Heart left ventricle (tissue), 16 donors: ENCODE measurements at places on chromosomes 16 and 17. TPM values are rescaled to one million over a fixed set of nuclear protein-coding genes. Genes with fewer than 3 reads are reported as not detected.
A peak's percentile ranks its signal among the peaks of the same experiment; 100 is the strongest.

DNA sequence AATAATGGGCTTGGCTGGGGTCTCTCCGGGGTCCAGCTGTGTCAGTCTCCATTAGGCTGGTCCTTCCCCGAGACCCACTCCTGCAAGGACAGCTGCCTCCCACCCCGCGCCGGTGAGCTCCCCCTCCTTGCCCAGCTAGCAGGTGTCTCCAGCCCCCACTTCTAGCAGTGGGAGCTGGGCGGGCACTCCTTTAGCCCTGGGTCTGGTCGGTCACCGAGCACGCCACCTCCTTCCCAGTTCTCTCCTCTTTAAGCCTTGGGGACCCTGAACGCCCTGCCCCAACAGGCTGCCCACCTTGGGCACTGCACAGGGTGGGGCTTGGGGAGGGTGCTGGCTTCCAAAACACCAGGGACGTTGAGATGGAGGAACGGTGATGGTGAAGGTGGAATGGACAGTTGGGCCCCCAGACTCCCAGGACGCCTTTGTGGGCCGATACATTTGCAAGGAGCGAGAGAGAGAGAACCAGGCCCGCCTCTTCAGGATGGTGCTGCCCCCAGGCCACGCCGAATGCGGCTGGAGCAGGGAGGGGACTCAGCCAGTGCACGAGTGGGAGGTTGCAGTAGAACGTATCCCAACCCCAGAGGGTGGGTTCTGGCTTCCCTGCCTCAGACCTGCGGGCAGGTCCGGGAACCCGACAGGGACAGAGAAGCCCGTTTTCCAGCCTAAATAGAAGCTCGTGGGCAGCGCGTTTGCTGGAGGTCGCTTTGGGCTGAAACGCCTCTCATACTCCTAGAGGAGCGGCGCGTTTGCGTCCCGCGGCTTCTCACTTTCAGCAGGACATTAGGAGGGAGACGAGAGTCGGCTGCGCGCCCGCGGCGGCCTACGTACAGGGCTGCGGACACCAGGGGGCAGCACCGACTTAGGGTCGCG is 10.7 kb downstream of the TBX2 start:
- peaks cover 19% of the 10 kb centered on the region for H3K27me3 ChIP-seq
- DNase-seq, result peak; percentile 92
- peak overlapping the region; percentile 81 for H3K27ac ChIP-seq
- peaks cover 48% of the 10 kb centered on the region for H3K4me1 ChIP-seq

- H3K36me3 ChIP-seq, result no peaks in the 10 kb centered on the region
- H3K27ac ChIP-seq, result peak overlapping the region; percentile 55
- no peak overlapping the region for H3K4me3 ChIP-seq
Observed at GRCh38 chr17:40303009-40303657, 5.8 kb upstream of the RARA start.

SIRT7 gene
- 3.6 TPM for total RNA-seq

- no peaks in the 10 kb centered on the region for H3K4me1 ChIP-seq
- H3K27ac ChIP-seq, result no peak overlapping the region
- no peak for DNase-seq
- H3K27me3 ChIP-seq, result no peaks in the 10 kb centered on the region
- no peak overlapping the region for H3K4me3 ChIP-seq
- H3K36me3 ChIP-seq, result no peaks in the 10 kb centered on the region
Observed at GRCh38 chr16:87295259-87295658, 21.9 kb downstream of the C16orf95 start.

PPL gene
- 18.6 TPM for total RNA-seq

GRCh38 chr17:66485309-66485947 is 183.0 kb downstream of the PRKCA start:
- H3K27me3 ChIP-seq, result no peaks in the 10 kb centered on the region
- H3K27ac ChIP-seq, result no peak overlapping the region
- H3K36me3 ChIP-seq, result no peaks in the 10 kb centered on the region
- no peak for DNase-seq
- no peaks in the 10 kb centered on the region for H3K4me1 ChIP-seq

DNA sequence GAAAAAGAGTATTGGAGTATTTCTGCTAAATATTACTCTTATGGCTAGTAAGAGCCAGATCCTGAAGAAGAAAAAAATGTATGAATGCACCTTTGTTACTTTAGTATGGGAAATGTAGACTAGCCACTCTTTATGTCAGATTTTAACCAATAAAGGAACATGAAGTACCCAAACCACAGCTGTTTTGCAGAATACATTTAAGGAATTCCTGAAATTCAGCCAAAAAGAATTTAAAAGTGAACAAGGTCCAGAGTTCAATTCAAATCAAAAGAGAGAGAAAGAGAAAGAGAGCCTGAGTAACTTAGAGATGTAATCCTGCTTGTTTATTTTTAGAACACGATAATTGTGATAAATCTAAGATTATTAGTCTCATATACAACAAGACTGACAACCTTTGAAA is 1.2 kb downstream of the KCNJ16 start:
- no peak for DNase-seq
- H3K4me1 ChIP-seq, result no peaks in the 10 kb centered on the region
- no peak overlapping the region for H3K27ac ChIP-seq
- H3K4me3 ChIP-seq, result no peak overlapping the region

- DNase-seq, result no peak
- peaks cover 23% of the 10 kb centered on the region for H3K4me1 ChIP-seq
- no peak overlapping the region for H3K27ac ChIP-seq
- H3K4me3 ChIP-seq, result no peak overlapping the region
Observed at GRCh38 chr16:47477679-47478078, 16.5 kb downstream of the PHKB start.
